LNCaP clone FGC (cell line): ENCODE measurements at places on chromosomes 1 and 21.
A peak's percentile ranks its signal among the peaks of the same experiment; 100 is the strongest.

DNA sequence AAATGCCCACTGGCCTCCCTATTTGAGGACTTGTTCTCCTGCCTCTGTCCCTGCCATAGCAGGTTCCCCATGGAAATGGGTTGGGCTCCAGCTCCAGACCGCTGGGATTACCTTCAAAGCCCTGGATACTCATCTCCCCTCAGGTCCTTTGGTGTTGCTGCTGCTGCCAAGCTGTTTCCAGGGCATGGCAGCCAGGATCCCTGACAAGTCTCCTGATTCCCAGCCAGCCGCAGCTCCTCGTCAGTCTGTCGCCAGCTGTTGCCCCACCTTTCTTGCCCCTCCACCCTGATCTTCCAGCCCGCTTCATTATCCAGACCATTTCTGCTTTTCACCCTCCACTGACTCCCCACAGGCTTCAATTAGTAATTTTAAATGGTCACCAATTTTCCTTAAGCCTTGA, 68.3 kb upstream of the KCND3 start:
- DNase-seq: no peak

GRCh38 chr1:51019811-51020210, 49.8 kb downstream of the CDKN2C start:
- DNase-seq: no peak

- no peak for DNase-seq
Observed at GRCh38 chr1:13797397-13797796, 97.4 kb downstream of the PRDM2 start.

GRCh38 chr1:55213151-55213884, 1.8 kb downstream of the USP24 start:
- DNase-seq: no peak

DNA sequence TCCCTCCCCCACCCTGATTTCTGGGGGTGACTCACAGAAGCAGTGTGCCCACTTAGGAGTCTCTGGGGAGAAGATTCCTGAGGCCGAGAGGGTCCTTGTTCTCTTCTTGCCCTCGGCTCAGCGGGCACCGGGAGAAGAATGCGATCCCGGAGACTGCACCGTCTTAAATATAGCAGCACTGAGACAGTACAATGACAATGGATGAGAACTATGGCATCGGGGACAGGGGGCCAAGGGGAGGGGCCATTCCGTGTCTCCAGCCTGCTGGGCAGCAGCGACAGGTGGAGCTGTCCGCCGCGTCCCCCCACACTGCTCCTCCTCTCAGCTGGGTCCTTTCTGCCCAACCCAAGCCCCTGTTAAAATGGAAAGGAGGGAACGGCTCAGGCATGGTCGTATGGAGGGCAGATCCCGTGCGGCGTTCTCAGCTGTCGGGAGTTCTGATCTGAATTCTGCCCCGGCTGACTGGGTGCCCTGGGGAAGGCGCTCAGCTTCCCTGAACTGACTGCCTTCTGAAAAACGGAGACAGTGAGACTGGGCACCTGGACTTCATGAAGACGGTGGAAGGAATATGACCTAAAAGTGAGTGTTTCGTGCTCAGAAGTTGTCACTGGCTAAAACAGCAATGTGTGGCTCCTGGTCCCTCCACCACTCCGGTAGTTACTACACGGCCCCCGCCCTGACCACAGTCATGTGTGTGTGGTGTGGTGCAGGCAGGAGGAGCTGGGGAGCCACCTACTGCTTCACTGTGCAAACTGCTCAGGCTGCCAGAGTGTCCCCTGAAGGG, at the start of gene MYOM3:
Gene MYOM3 (minus strand): TSS at position 140 of the 784 bp plus-strand sequence. CDS start 3,499 bp downstream, outside the sequence.
- no peak for DNase-seq

GRCh38 chr1:93000291-93000690, 39.0 kb upstream of the DIPK1A start:
- DNase-seq: no peak

DNA sequence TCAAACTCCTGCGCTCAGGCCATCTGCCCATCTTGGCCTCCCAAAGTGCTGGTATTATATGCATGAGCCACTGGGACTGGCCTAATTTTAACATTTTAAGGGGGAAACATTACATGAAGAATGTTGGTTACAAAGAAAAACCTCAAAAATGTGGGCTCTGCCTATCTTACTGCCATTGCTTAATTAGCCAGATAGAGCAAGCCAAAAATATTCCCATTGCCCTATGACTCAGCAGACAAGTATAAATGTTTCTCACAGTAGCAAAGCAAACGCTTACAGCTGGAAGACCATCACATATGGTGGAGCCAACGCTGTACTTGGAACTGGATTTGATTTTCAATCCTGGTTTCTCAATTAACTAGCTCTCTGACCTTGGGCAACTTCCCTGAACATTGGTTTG, 502.0 kb downstream of the SMYD3 start:
- DNase-seq: no peak

DNA sequence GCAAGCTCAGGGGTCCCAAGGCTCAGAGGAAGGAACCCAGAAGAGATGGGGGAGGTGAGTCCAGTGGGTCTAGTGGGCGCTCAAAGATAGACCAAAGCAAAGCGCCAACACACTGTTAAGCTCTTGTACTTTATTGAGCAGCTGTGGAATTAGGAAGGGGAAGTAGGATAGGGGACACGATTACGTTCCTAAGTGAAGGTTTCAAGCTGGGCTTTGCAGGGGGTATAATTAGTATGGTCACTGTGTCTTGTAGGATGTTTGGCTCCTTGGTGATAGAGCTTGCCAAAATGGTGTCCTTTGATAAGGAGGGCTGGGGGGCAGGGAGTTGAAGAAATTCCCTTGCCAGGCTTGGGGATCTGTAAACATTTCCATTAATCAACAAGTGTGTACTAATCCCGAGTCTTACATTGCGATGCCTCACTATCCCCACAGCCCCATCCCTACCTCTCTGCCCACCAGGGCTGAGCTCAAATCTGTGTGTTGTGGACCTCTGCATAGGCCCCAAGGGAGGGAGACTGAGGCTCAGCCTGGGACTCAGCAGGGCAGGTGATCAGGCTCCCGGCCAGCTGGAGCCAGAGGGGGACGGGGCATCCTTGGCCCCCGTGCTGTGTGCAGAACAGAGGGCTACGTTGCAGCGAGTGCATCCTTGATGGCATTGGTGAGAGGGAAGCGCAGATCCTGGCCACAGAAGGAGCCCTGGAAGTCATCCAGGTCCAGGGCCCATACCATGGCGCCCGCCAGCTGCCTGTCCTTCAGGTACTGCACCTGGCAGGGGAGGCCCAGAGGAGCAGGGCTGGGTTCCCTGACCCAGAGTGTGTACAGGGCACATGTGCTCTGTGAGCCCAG, 3.4 kb upstream of the MYBPH start:
- no peak for DNase-seq

DNA sequence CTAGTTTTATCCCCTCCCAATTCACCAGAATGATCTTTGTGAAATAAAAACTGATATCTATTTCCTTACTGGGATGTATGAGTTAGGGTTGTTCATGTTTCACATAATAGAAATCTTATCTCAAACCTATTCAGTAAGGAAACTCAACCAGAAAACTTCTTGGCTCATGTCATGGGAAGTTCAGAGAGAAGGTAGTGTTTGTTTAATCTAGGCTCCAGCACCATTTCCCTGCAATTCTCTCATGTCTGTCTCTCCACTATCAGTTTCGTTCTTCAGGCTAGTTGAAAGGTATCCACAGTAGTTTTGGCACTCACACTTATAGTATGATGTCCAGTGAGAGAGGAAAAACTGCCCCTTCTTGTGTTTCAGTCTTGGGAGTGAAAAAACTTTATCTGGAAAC, 34.6 kb upstream of the UHMK1 start:
- no peak for DNase-seq

DNA sequence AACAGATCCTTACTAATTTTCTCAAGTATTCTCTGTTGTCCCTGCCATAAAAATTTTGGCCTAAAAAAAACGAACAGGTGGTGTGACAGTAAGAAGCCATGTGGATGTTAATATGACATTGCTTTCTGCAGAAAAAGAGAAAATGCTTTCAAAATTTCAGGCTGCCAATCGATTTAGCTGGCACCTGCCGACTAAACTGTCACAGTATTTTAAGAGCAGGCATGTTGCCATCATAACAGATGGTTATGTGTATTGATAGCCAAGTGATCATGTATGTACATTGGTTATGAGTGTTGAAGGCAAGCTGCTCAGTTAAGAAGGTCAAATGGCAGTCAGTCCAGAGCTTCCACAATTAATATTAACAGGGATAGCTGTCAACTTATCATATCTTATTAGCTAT, 1017.0 kb downstream of the MRPL39 start:
- DNase-seq: no peak

DNA sequence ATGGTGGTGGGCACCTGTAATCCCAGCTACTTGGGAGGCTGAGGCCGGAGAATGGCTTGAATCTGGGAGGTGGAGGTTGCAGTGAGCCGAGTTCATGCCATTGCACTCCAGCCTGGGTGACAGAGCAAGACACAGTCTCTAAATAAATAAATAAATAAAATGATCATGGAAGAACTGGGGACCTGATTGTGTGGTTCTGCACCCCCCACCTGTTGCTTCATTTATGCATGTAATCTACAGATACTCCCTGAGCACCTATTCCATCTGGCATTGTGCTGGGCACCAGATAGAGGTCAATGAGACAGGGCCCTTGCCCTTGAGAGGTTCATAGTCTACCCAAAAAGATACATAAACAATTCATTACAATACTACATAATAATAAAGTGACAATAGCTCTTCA, 11.0 kb upstream of the RHBG start:
- no peak for DNase-seq

- no peak for DNase-seq
Observed at GRCh38 chr1:100868364-100868995, 26.2 kb downstream of the EXTL2 start.

DNA sequence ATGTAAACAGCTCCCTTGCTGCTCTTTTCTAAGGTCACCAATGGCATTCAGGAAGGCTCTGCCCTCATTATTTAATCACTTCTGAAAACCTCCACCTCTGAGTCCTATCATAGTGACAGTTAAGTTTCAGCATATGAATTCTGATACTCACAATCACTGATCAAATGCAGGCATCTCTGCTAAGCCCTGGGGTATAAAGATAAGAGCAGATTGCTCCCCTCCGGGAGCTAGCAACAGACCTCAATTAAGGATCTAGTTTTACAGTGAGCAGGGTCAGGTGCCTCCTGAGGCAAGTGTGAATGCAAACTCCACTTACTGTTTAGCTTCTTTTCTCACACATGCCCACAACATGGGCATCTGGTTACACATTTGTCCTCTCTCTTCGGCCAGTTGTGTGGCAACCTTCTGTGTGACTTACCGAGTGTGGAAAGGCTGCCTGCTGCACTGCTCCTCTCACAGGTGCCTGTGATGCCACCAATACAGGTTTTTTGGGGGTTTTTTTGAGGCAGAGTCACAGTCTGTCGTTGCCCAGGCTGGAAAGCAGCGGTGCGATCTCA, 15.0 kb downstream of the IL10RB start:
- DNase-seq: no peak

GRCh38 chr1:183694066-183694465, 41.0 kb upstream of the APOBEC4 start:
- DNase-seq: no peak

GRCh38 chr1:31373056-31373896, at the start of gene FABP3:
Gene FABP3 (minus strand): TSS chr1:31373076. CDS start chr1:31373014, 62 bp downstream.
- no peak for DNase-seq

DNA sequence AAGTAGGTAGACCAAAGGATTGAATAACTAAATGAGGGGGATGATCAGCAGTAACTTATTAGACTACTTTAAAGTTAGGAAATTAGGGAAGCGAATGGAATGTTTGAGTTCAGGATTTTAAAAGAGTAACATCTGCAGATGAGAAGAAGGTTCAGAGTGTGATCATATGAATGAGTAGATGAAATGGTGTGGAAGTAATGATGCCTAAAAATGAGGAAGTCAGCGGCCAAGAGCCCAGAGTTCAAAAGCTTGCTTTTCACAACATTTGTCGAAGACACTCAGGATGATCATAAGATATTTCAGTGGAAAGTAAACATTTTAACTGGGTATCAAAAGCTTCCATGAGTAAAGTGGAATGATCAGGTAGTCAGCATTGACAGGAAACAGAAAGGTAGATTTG, 299.4 kb downstream of the LRRIQ3 start:
- no peak for DNase-seq

GRCh38 chr1:20538760-20539551, 13.4 kb upstream of the FAM43B start:
- peak; percentile 59 for DNase-seq

GRCh38 chr1:14681182-14681581, 82.7 kb downstream of the KAZN start:
- no peak for DNase-seq

DNA sequence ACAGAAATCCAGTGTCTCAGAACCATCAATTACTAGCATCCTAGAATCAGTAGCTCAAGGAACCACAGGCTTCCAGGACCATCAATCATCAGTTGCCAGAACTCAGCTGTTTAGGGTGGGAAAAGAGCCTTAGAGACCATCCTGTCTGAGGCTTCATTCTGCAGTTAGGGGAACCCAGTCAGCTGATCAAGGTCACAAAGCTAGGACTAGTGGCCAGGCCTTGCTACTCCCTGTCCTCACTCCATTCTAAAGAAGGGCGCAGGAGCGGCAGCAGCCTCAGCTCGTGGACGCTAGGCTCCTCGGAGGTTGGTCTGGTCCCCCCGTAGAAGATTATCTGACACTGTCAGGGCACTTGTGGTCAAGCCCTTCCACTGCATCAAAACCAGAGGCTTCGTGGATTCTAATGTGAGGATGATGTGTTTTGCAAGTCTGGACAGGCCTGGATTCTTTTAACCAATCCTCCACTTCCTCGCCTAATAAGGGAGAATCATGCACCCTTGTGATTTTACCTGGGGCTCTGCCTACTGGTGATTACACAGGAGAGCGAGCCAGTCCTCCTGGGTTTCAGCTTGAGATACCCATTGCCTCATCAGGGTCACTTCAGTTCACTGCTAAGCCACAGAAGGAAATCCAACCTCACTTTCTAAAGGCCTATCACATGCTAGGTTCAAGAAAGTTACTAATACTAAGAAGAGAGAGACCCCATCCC, 41.7 kb upstream of the IFFO2 start:
- peak; percentile 72 for DNase-seq

DNA sequence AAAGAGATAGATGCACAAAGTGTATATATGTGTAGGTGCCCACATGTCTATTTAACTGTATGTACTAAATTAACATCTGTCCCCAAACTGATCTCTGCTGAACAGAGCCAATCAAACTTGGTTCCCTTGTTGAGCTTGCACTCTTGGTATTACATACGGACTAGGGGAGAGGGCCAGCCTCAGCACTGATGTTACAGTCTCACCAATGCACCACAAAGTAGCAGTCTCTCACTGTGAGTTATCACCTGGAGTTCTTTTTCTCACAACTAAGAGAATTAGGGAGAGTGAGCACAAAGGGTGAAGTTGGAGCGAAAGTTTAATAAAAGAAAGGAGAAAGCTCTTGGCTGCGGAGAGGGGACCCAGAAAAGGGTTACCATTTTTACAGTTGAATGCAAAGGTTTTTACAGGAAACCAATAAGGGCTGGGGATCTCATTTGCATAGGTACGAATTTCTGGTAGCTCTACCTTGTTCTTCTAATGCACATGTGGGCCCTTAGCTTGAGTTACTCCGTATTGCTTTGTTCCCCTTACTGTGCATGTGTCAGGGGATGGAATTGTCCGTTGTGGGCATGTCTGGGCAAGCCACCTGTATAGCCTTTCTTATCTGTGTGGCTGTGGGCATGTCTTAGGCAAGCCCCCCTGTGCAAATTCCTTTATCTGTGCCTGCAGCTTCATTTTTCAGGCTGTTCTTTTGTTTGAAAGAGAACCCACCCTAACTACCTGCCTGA, 13.3 kb upstream of the CHI3L2 start:
- no peak for DNase-seq

- DNase-seq: no peak
Observed at GRCh38 chr1:246139745-246140182, 367.3 kb downstream of the SMYD3 start.
